ENCODE measurements at places on chromosomes 12 and 14. TPM values are rescaled to one million over a fixed set of nuclear protein-coding genes. Genes with fewer than 3 reads are reported as not detected.

The RERG gene
- not detected for total RNA-seq

- DNase-seq: no peak
Measured at GRCh38 chr12:26179826-26180225, 15.5 kb upstream of the SSPN start.

DNA sequence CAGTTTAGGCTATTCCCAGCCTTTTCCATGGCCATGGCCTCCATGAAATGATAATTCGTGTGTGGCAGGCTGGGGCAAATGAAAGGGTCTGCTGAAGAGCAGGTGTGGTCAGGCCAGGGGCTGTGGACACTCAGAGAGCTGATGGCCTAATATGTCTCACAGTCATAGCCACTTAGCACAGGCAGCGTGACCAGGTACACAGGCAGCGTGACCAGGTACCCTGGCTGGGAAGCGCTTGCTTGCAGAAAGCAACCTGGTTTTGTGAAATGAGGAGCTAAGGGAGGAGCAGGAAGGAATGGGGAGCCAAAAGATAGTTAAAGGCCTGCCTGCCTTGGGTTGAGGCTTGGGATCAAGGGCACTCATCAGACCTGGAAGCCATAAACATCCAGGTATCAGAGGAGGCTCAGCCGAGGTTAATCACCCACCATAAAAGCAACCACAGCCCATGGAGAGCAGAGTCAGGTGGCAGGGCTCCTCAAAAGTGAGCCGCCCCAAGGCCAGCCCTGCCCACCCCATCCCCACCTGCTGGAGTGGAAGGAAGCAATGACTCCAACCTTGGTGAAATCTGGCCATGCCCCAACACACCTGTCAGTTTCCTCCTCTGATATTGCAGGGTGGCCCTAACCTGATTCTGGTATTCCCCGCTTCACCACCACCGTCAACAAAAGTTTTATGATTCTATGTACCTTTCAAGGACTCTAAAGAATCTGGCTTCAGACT lies 8.0 kb upstream of the KRT8 start:
- DNase-seq: no peak

The ARHGEF25 gene
- 8.7 TPM for total RNA-seq

- no peak for DNase-seq
Measured at GRCh38 chr12:10469701-10470100, 16.5 kb upstream of the KLRC1 start.

DNA sequence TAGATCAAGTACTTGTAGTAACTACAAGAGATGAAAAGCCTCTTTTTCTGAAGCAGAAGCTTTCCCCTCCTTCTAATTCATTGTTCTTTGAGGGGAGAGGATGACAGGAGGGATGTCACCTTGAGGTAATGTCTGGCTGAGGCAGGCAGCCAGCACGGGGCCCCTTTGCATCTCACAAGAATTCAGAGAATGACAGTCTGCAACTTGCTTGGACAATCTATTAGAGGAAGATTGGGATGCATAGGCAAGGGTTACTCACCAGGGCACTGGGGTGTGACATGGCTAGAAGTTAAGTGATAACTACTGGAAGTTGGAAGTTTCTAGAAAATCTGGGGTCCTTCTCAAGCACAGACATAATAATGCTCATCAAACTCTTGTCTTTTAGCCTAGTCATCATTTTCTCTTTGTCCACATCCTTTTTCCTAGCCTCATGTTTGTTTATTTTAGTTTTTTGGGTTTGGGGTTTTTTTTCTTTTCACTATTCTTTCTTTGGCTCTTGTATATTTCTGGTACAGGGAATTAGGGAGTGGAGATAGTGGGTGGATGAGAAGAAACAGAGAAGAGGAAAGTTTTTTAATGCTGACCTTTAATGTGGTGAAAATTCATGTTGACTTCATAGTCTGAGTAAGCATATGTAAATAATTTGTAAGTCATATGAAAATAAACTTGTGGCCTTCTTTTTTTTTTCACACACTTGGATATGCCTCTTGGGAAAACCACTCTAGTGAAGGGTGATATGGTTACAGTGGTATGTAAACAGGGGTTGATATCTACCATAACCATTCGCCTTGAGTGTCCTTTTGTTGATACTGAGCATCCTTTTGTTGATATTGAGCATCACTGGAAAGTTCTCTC lies 55.1 kb downstream of the TTLL5 start:
- DNase-seq: no peak

GRCh38 chr12:124359671-124360581 lies 65.0 kb downstream of the RFLNA start:
- DNase-seq: no peak

The IL26 gene
- not detected for total RNA-seq

The CCDC197 gene
- total RNA-seq: not detected

The RNF212B gene
- not detected for total RNA-seq

DNA sequence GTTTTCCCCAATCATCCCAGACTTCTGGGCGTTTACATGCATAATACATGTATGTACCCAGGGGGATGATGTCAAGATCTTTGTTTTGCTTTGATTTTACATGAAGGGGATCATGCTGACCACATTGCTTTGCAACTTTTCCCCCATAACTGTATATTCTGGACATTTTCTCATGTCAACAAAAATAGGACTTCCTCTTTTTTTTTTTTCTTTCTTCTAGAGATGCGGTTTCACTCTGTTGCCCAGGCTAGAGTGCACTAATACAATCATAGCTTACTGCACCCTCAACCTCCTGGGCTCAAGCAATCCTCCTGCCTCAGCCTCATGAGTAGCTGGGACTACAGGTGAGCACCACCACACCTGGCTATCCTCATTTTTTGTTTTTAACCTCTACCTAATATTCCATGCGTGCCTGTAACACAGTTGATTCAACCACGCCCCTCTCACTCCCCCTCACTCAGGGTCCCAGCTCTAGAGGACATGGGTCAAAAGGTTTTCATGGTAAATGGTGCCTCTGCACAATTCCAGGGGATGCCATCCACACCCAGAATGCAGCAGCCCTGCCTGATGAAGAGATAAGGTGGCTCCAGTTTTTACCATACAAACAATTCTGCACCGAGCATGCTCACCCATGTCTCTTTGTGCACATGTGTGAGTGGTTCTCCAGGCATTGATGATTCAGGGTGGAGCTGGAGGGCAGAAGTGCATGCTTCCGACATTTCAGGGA lies 32.0 kb upstream of the CIPC start:
- no peak for DNase-seq

The ABHD12B gene
- total RNA-seq: 9.6 TPM

The WNT1 gene
- total RNA-seq: not detected

GRCh38 chr14:104559804-104560585 lies 19.6 kb upstream of the C14orf180 start:
- no peak for DNase-seq

DNA sequence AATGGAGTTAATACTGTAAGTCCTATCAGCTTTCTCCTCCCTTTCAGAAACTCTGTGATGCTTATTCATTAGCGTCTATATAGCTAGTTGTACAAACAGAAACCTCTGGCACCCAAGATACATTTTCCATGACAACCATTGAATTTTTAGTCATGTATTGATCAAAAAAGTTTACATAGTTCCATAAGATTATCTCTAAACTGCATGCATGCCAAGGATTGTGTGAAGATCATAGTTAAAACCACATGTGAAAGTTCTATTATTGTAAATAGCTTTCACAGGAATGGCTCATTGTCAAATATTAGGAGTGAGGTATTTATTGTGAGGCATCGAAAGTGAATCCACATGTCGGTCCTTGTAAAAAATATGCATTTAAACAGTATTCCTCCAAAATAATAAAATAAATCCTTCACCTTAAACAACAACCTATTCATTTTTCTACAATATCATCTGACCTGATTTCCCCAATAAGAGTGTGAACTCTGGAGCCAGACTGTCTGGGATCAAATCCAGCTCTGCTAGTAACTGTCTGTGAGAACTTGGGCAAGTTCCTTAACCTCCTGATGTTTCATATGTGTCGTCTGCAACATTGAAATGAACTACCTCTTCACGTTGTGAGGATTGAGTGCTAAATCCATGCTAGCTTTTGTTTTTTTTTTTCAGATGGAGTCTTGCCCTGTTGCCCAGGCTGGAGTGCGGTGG lies 10.6 kb upstream of the CDKL1 start:
- DNase-seq: no peak

The SYCP3 gene
- not detected for total RNA-seq

The NCOR2 gene
- total RNA-seq: 25.1 TPM

DNA sequence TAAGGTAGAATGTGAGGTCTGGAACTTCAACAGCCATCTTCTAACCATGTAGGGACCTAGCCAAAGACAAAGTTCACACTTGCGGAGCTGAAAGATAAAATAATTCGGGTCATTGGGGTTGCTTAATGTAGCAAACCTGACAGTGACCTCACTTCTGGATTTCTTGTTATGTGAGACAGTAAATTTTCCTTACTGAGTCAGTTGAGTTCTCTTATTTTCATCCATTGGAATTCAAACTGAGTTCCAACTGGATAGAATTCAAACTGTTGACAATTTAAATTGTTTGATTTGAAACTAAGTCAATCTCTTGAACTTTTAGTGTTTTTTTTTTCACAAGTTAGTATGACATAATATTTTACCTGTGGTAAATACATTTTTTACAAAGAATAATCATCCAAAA lies 406.5 kb downstream of the ADAMTS20 start:
- DNase-seq: no peak

The TSPAN19 gene
- not detected for total RNA-seq

DNA sequence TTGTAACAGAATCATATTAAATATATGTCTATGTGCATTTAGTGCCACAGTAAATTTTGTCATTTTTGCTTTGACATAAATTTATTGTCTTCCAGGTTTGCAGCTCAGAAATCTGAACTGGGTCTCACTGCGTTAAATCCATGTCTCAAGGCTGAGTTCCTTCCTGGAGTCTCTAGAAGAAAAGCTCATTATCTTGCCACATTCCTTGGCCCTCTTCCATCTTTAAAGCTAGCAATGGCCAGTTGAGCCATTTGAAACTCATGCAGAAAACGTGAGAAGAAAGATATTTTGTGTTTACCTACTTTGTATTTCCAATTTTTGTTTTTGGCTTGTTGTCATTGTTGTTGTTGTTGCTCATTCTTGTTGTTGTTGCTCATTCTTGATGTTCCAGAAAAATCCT lies 10.7 kb downstream of the PRH1 start:
- no peak for DNase-seq

GRCh38 chr14:22848351-22849164 lies 12.2 kb downstream of the MMP14 start:
- peak; percentile 78 for DNase-seq

The ACRBP gene
- 3.6 TPM for total RNA-seq

GRCh38 chr12:69329669-69330428 lies 18.3 kb upstream of the LYZ start:
- DNase-seq: no peak

The GPR65 gene
- total RNA-seq: not detected

DNA sequence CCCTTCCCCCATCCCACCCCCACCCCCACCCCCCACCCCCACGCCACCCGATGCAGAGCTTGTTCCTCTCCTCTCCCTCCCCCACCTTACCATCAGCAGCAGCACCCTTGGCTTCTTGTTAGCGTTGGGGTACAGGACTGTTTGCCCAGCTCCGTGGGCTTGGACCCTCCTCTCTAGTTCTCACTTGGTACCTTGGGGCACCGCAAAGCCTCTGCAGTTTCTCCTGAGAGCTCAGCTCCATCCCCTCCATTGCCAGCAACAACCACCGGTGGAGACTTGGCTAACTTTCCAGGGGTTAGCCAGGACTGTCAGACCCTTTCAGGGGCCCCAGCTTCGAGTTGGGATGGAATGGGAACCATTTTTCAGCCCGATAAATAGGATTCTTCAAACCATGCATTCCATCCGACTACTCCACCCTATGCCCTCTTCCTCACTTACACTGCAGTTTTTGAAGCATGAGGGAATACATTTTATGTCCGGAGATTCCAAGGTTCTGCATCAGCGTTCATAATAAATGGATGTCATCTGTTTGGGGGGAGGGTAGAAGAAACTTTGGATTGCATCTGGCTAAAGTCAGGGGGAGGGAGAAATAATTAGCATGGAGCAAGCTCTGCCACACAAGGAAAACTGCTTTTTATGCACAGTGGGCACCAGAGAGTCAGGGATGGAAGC lies 1.1 kb downstream of the SCN8A start:
- peak; percentile 36 for DNase-seq

The KRT2 gene
- not detected for total RNA-seq

The CLEC4D gene
- 0.07 TPM for total RNA-seq

DNA sequence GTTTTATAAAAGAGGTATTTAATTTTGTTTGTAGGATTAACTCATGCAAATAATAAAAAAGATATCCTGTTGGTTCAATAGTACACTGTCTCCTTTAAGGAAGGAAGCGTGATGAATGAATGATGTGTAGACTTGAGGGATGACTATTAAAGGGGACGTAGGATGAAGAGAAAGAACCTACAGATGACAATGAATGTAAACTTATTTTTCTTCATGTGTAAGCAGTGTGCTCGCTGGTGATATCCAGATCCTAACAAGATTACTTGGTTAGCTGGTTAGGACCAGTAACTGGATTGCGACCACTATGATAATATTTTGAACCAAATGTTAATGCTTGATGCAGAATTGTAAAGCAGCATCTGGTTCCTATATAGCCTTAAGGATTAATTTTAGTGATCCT lies 2.6 kb downstream of the ARF6 start:
- no peak for DNase-seq

DNA sequence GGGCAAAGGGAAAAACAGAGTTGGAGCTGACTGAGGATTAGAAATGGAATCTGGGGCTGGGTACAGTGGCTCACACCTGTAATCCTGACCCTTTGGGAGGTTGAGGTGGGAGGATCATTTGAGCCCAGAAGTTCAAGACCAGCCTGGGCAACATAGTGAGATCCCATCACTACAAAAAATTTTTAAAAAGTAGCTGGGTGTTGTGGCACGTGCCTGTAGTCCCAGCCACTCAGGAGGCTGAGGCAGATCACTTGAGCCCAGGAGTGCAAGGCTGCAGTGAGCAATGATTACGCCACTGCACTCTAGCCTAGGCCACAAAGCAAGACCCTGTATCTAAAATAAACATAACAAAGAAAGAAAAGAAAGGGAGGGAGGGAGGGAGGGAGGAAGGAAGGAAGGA lies 14.9 kb upstream of the DCP1B start:
- DNase-seq: no peak

DNA sequence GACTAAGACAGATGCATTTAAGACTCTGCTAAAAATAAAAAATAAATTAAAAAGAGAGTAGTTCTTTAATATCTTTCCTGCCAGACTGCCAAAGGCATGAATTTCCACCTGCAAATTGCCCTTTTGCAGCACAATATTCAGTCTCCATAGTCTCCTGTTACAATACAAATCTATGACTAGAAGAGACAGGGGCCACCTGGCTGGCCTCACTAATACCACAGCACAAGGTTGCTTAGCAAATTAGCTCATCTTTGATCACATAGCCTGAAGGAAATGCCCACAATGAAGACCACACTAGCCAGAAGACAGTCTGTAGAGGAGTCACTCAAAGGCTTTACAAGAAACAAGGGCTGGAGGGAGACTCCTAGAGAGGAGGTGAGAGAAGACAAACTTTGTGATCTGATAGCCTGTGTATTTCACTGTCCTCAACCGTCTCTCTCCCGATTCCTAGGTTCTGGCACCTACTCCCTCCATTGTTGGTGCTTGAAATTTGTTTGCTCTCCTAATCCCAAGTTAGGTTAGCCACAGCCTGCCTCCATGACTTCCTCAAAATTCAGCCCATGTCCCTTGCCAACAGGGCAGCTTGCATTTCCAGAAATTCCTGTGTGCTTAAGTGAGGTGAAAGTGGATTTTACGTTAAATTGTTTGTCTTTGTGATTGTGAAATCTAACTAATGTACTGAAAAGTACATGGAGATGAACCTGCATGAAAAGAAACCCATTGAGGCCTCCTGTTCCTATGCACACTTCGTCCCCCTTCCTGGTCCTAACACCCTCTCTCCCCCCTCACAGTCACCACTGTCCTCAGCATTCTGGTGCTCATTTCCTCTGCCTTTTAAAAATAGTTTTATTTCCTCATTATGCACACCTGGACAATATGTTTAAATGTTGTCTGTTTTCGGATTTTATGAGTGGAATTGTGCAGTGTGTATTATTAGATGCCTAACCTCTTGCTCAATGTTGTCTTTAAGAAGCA lies 88.7 kb upstream of the PLXNC1 start:
- no peak for DNase-seq

Data from H7 (cell line).